ENCODE measurements at places on chromosomes 5 and 9.

DNA sequence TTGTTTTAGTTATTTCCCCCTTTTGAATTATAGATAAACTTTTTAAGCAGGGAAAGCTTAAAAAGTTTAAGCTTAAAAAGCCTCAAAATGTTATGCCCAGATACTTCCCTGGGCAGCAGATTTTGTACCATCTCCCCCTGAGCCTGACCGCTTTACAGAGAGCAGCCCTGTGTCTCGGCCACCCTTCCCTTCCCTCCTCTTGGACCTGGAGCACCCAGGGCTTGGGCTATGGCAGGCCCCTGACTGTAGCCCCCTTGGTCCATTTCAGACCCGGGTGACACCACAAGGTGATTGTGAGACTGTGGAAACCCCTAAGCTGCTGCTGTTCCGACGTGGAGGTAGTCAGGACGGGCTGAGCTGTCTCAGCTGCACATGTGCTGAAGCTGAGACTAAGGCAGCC lies 97.7 kb downstream of the RALGPS1 start:
- DNase-seq = no peak

- DNase-seq = no peak
Measured at GRCh38 chr9:89804766-89805531, 200.1 kb downstream of the GADD45G start.

DNA sequence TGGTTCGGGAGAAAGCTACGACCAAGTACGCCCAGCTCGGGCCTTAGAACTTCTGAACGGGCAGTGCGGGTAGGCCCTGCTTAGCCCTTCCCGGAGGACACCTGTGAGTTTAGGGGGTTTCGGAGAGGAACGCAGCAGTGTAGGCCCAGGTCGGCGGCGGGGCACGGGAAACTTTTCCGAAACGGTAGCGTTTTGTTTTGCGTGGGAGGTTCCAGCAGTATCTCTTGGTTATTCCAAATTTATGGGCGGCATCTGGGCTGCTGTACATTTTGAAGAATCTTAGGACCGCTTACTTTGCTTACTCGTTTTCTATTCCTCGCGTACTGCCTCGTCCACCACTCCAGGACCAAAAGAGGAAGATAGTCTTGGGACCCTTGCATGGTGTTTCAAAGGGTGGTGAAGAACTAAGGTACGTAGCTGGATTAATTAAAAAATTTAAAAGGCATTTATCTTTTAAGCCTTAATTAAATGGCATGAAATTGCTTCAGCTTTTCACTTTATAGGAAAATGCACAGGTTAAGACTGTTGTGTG lies 492 bp downstream of the TENT2 start:
- no peak for DNase-seq

DNA sequence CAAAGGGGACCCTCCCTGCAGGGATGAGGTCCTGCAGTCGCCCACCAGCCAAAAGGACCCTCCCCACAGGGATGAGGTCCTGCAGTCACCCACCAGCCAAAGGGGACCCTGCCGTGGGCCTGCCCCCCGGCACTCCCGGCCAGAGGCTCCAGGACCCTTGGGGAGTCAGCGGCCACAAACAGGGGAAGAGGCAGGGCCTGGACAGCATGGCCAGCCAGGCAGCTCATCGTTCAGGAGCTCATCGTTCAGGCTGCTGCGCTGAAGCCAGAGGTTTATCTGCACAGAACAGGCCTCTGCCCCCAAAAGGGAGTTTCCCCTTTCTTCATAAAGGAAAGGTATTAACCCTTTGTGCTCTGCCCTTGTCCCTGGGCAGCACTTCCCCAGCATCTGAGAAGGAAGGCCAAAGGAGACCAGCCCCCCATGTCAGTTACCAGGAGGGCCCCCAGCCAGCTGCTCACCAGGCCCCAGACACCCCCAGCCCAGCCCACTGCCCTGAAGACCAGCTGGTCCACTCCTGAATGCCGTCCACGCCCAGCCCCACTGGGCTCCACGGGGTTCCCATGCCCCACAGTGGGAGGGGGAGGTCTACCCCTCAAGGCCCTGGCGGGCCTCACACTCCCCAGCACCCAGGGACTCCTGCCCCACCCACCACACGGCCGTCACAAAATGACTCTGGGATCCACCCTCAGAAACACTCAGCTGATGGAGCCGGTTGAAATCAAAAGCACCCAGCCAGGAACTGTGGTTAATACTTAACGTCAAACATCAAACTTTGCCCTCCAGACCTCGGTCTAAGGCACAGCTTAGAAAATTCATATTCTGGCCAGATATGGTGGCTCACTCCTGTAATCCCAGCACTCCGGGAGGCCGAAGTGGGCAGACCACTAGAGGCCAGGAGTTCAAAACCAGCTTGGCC lies 6.3 kb downstream of the SLC12A7 start:
- no peak for DNase-seq

GRCh38 chr9:28396058-28396457 lies 822.8 kb upstream of the C9orf72 start:
- no peak for DNase-seq

DNA sequence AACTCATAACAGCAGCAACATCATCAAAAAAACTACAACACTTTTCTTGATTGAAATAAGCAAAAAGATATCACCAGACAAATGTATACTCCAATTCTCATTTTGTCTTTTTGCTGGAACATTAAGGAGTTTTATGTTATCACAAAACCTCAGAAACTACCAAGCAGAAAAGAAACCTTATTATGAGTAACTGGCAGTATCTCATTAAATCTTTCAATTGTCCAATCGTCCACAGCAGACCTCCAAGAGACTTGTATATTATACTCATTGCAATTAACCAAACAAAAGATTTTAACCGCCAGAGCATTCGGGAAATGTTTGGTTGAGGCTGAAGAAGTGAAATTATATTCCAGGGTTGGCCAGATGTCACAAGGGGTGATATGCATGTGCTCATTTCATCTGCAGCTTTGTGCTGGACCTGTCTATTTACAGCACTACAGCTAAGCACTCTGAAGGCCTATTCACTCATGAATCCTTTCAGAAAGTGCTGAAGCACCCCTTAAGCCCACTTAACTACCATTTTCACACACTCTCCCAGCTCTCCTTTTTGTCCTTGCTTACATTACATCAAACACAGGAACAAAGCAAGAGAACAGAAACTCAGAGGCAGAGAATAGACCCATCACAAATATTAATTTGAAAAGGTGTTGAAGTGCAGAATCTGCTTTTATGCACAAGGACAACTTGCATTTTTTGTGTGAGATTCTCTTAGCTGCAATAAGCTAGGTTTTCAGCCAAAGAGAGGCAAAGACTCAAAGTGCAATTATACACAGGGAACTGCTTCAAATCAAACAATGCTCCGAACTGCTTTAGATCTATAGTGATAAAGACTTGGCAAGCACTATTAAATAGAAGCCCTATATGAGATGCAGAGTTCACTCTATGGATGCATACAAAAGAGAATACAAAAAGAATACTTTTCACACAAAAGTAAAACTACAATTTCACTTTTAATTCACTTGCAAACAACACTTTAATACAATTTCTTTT lies 150.4 kb upstream of the POU5F2 start:
- DNase-seq = peak; percentile 89

DNA sequence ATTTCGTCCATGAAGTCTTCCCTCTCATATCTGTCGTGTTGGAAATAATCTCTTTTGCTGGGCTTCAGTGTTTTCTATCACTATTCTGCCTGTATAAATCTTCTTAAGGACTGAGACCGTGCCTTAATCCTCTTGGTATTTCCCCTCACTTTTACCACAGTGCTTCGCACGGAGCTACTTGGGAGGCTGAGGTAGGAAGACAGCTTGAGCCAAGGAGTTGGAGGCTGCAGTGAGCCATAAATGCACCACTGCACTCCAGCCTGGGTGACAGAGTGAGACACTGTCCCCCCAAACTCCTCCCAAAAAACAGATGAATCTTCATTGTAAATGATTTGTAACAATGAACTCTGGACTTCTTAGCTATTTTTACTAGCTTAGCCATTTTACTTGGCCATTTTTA lies 57.8 kb downstream of the PHAX start:
- DNase-seq = no peak

GRCh38 chr5:135829681-135830383 lies 4.6 kb upstream of the SLC25A48 start:
- DNase-seq = peak; percentile 46

DNA sequence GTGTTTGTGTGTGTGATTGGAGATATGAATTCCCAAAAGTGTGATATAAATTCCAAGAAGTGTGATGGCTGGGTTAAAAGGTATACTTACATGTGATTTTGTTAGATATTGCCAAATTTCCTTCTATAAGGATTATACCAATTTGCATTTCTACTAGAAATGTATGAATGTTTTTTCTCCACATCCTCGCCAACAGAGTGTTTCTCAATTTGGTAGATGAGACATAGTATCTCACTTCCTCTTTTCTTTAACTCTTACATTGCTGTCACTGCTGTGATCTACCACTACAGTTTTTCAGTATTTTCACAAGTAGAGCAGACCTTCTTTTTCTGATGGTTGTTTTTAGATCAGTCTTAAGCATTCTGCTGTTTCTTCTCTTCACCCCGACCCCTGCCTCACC lies 111.3 kb downstream of the FER start:
- no peak for DNase-seq
